Brain pericyte (primary cell): ENCODE measurements at places on chromosomes 6 and 20.

DNA sequence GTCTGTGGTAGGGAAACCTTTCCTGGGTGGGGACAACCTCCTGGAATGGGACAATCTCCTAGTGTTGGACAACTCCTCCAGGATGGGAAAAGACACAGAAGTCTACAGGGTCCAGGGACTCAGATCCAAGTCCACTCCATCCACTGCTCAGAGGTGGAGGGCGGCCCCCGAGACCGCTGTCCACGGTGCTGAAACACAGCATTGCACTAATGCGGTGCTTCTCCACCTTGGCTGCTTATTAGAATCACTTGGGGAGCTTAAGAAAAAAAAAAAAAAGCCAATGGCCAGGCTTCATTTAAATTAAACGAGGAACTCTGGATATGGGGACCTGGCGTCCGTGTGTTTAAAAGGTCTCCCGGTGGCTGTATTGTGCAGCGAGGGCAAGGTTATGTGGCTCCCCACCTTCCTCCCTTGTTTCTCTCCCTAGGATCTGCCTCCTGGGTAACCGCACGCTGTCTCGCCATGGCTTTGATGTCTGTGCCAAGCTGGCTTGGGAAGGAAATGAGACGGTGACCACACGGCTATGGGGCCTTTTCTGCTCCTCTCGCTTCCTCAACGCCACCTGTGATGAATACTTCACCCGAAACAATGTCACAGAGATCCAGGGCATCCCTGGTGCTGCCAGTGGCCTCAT, 12.0 kb downstream of the SLC12A5 start:
- DNase-seq, result no peak

- no peak for DNase-seq
These were observed 15.0 kb upstream of the TFAP2A start for GRCh38 chr6:10429638-10430427.

- no peak for DNase-seq
These were observed 153.5 kb upstream of the DST start for GRCh38 chr6:56796196-56796532.

DNA sequence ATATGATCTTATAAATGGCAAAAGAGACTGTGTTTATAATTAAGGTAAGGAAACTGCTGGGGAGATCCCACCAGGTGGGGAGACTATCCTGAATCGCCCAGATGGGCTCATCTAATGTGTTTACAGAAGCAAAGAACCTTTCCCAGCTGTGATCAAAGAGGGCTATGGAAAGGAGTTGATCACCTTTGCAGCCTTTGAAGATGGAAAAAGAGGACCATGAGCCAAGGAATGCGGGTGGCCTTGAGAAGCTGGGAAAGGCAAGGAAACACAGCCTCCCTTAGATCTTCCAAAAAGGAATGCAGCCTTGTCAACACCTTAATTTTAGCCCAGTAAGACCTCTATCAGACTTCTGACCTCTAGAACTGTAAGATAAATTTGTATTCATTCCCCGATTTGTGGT, 66.5 kb upstream of the ADGRG6 start:
- no peak for DNase-seq

DNA sequence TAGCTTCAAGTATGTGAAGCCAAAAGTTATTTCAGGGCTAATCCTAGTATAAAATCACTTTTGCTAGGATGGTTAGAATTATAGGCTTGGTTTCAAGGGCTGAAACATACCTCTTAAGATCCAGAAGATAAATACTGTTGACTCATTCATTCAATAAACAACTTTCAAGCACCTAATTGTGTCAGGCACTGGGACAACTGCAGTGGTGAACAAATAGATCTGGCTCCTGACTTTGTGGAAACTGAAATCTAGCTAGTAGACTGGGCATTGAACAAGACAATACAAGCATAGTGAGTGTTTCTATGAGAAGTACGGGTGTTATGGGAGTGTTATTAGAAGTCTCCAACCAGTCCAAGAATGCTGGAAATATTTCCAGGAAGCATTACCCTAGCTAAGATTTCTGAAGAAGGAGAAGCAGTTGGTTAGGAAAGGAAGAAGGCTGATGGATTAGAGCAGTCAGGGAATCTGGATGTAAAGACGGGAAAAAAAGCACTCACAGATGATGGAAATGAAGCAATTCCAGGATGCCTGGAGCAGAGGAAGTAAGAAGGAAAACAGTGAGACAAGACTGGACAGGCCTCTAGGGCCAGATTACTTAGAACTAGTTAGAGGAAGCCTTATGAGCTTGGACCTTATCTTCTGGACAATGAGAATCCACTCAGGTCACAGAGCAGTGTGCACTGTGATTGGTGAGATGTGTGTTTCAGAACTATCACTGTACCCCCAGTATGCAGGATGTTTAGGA, 132.6 kb upstream of the RAB32 start:
- no peak for DNase-seq

DNA sequence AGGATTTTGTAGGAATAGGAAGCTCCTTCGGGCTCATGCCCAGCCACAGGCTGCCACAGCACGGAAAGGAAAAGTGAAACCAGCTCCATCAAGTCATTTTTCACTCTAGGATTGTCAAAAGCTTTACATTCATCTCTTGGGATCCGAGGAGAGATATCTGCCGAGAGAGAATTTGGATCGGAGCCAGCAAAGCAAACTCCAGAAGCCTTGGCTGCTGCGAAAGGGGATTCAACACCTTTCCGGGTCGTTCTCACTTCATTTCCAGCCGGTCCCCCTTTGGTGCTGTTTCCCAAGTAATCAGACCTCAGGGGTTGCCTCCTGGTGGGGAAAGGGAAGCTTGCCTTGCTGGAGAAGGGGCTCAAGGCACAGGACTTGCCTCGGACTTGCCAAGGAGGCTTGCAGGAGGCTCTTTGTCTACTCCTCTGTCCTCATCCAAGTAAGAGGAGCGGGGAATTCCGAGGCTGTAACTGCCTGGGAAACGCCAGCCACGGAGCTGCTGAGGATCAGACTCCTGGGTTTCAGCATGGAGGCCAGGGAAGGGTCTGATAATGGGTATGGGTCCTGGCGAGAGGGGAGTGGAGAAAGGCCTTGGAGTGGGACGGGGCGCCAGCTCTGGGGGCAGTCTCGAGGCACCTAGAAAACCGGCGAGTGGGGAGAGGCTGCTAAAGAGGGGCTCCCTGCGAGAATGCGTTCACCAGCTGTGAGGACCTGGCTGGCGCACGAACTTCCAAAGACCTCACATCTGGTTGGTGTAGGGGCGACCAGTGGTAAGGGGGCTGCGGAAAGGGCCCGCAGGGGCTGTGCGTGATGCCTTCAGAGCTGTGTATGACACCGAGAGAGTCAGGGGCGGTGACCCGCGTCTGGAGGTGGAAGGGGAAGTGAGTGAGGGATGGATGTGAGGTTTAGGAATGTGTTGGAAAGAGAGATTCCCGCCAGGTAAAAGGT, 702 bp downstream of the ETV7 start:
- DNase-seq, result no peak

GRCh38 chr6:129817332-129817731, 43.8 kb downstream of the TMEM244 start:
- no peak for DNase-seq

DNA sequence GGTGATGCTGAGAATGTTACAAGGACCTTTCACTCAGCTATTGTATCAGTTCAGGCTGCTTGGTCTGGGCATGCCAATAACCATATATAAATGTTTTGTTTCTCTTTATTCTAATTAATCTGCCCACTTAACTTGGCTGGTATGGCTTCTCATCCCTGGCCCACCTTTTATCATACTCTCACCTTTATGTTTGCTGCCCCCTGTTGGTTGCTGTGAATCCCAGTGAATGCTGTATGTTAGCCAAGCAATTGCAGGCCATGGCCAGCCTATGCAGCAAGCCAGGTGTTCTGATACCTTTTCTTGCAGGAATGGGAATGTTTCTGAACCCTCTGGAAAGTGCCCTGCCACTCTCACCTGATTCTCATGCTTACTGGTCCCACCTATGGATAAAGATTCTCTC, 54.6 kb downstream of the PCSK2 start:
- no peak for DNase-seq

GRCh38 chr6:138145402-138145801, 16.3 kb upstream of the ARFGEF3 start:
- DNase-seq, result no peak
